AG08395 (cell line): ENCODE measurements at places on chromosomes 3 and 15.

DNA sequence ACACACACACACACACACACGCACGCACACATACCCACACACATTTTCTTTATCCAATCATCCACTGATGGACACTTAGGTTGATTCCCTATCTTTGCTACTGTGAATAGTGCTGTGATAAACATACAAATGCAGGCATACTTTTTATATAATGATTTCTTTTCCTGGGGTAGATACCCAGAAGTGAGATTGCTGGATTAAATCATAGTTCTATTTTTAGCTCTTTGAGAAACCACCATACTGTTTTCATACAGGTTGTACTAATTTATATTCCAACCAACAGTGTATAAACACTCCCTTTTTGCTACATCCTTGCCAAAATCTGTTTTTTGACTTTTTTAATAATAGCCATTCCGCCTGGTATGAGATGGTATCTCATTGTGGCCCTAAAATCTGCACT is 94.5 kb upstream of the GK5 start:
- no peak for DNase-seq

DNA sequence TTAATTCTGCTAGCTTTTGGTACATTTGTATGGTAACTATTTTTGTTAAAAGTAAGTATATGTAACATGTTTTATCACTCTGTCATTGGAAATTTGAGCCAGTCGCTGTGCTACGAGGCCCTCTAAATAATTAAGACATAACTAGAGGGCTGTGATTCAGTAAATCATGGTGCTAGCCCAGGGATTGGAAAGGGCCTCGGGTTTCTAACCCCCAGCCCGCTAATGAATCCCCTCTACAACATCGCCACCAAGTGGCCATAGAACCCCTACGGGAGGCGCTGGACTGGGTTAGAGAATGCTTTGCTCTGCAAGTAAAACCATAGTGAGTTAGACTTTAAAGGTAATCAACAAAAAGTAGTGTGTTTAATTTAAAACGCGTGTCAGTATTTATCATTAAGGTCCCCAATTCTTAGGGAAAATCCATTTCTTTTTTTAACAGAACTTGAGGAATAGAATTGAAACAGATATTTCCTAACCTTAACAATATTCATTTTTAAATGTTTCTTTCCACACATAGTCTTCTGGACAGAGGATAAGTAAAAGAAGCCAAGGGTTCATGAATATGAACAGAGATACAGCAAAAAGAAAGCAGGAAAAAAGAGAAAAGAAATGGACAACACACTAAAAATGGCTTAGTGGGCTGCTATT is 744.7 kb downstream of the EPHA3 start:
- DNase-seq = no peak

GRCh38 chr15:54884312-54884711 is 312.4 kb downstream of the RSL24D1 start:
- DNase-seq = no peak

GRCh38 chr3:61029194-61029593 is 222.1 kb downstream of the FHIT start:
- DNase-seq = no peak

DNA sequence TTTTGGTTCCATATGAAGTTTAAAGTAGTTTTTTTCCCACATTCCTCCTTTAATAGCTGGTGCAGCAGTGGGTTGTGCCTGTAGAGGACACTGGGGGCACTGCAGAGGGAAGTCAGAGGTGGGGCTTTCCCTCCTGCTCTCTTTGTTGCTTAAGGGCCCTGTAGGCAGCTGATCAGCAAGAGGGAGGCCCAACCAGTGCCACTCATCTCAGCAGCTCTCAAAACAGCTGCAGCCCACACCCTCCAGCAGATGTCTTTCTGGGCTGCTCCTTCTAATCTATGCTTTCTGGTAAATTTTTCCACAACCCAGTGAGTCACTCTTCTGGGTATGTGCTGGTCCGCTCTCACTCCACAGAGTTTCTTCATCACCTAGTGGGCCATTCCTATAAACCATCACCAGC is 263.8 kb downstream of the FEZF2 start:
- DNase-seq = peak; percentile 93

- DNase-seq = no peak
These were observed 909 bp upstream of the GPD1L start for GRCh38 chr3:32105291-32106131.

- DNase-seq = no peak
These were observed 725 bp downstream of the CHL1 start for GRCh38 chr3:197149-197827.

- no peak for DNase-seq
These were observed 733.7 kb downstream of the ZNF385D start for GRCh38 chr3:21017115-21017852.

DNA sequence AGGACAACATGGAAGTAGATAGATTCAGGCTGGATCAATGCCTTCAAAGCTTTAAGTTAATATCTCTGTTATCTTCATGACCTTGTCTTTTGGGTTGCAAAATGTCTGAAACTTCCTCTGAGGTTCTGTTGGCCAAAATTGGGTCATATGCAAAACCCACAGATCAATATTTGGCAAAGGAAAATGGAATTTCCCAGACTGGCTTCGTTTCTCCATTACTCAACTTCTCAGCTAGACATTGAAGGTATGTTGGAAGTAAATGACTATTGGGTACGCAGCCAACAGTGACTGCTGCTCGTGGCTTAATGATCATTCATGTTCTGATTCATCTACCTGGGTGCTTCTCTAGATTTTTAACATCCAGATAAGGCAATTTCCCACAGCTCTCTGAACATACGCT is 675.4 kb upstream of the SGO1 start:
- no peak for DNase-seq

GRCh38 chr3:43370293-43370980 is 84.1 kb downstream of the SNRK start:
- no peak for DNase-seq

GRCh38 chr15:50137893-50138292 is 18.9 kb upstream of the ATP8B4 start:
- DNase-seq = peak; percentile 29

- no peak for DNase-seq
These were observed 77.7 kb downstream of the FOXP1 start for GRCh38 chr3:71505767-71506350.

GRCh38 chr15:63072023-63072650 is 29.6 kb downstream of the TPM1 start:
- no peak for DNase-seq

GRCh38 chr3:57958642-57959422 is 49.4 kb upstream of the FLNB start:
- DNase-seq = no peak

DNA sequence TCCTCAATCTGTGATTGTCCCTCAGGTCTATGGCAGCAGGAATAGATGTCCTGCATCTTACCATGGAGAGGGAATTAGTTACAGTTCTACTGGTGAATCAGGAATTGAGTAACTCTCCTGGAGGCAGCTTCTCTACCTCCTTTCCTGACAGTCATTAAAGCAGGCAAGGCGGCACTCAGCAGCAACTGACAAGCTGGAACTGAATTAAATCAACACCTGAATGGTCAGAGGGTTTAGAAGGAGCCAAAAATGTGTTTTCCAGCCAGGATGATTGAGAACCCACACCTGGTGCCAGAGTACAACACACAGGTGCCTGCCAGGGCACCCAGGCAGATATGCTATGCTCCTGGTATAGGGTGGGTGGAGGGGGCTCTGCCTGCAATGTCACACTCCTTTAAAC is 43.1 kb upstream of the TIPARP start:
- no peak for DNase-seq

DNA sequence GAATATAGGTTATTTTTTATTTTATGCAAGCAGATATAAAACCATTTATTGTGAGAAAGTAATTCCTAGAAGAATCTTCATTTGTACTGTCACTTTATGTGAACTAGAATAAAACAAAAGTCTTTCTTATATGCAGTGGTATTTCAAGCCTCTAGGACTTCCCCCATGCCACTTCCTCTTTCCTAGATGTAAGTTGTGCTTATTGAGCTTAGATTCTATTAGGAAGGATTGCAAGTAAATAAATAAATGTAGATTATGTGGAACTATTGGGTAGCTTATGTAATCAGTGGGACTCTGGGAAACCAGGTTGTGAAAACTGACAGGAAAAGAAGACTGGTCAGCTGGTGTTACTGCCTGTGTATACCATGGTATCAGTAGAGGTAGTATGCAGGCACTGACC is 169.7 kb downstream of the RSRC1 start:
- no peak for DNase-seq

- peak; percentile 55 for DNase-seq
These were observed 100.8 kb downstream of the CPN2 start for GRCh38 chr3:194250098-194251002.

DNA sequence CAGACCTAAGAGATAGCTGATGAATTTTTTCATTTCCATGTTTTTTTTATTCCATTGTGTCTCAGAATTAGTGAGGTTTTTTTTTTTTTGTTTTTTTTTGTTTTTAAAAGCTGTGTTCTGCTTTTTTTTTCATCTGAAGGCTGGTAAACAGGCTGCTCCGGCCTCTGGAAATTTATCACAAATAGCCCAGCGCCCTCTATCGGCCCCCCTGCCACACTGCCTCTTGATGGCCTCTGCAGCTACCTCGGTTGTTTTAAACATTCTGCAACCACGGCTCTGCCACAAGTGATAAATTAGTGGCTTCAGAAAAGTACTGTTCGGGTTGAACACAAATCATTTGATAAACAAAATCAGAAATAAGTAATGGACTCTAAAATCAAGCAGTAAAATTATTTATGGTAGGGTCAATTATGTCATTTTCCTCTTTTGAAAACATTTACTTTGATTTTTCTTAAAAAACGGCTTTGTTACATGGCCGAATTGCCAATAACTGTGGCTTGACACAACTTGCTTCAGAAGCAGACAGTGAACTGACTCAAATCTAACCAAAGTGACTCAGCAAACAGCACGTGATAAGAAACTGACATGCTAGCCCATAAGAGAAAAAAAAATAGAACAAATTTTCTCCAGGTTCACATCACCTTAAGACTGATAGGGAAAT is 87.8 kb downstream of the RSL24D1 start:
- DNase-seq = peak; percentile 33

DNA sequence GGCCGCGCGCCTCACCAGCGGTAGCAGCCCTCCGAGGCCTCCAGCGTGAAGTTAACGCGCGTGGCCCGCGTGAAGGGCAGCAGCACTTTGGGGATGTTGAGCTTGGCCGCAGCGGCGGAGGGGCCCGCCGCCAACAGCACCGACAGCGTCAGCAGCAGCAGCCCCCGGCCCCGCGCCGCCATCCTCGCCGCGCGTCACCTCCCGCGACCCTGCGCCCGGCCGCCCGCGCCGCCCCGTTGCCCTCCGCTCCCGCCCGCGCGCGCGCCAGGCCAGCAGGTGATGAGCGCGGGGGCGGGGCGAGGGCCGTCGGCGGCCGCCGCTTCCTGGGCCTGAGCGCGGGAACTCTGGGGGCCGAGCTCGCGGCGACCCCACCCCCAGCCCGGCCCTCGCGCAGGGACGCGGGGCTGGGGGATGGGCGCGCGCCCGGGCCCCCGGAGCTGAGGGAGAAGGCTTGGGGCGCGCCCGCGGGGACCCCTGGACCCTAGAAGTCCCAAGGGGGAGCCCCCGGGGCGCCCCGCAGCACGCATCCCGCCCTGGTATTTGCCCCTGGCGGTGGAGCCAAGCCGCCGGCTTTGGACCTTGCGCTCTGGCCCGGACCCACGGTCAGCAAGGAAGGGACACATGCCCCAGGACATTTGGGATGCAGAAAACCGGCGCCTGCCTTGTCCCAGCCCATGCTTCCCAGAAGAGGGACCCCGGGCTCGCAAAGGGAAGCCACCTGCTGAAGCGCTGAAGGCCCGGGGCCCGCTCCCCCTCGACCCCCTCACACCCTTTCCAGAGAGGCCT is at the start of gene NUP210:
NUP210 (minus strand) TSS at position 278 of the 786 bp plus-strand sequence; CDS start at position 182, 96 bp downstream.
- DNase-seq = no peak

GRCh38 chr3:126053513-126053912 is 30.4 kb downstream of the SLC41A3 start:
- no peak for DNase-seq
